AML-193 (cell line): ENCODE measurements at places on chromosomes 6 and 20.

DNA sequence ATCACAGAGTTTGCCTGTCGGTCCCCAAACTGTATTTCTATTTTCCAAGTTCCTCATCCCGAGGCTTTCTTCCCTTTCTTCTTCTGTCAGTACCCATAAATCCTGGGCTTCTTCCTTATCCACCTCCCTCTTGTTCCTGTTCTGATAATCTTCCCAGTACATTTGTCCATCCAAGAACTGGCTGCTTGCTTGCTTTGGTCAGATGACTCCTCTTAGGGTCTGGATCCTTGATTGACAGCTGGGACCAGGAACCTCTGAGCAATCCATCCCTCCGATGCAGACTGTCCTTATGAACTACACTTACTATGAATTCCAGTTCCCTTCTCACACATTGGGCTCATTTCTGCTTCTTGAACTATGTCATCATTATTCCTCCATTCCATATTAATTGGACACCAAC lies 275.3 kb upstream of the CITED2 start:
- no peak for DNase-seq

DNA sequence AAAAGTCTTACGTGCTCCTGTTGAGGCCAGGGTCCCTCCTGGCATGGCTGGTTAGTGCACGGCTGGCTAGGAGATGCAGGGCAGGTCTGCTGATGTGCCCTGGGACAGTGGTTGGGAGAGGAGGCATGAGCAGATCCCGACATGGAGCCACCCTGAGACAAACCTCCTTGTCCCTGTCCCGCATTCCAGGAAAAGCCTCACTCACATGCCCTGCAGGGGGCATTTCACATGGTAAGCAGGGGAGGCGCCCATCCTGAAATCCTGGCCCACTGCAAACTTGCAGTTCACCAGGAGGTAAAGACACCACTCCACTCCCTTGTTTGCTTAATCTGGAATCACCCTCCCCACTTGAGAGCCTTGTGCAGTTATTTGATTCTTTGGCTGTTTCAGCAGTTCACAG lies 116.7 kb upstream of the SLC24A3 start:
- DNase-seq, result no peak

GRCh38 chr6:42032366-42032765 lies 18.0 kb upstream of the TAF8 start:
- no peak for DNase-seq

DNA sequence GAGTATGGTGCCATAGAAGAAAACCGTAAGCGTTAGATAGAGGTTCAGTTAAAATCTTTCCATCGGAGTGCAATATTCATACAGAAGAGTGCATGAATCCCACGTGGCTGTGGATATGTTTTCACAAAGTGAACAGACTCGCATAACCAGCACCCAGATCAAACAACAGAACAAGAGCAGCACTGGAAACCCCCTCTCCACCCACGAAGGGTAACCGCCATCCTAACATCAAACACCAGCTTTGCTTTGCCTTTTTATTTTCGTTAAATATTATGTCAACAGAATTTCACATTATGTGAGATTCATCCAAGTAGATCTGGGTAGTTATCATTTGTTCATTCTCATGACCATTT lies 4.7 kb downstream of the GTSF1L start:
- DNase-seq, result no peak

DNA sequence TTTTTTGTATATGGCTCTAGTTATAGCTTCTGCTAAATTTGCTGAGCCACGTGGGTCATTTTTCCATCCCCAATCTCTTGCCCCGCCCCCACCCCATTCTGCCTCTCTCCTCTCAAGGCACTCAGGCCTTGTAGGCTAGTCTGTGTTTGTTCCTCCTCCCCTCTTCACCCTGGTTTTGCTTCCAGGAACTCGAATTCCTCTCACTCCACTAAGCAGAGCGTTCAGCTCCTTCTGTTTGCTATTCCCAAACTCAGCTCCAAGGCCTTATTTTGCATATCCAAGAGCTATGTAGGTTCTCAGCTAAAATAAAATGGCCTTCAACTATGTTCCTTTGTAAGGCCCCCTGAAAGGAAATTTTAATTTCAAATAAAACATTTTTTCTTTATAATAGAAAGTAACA lies 1293.7 kb downstream of the EPHA7 start:
- no peak for DNase-seq

DNA sequence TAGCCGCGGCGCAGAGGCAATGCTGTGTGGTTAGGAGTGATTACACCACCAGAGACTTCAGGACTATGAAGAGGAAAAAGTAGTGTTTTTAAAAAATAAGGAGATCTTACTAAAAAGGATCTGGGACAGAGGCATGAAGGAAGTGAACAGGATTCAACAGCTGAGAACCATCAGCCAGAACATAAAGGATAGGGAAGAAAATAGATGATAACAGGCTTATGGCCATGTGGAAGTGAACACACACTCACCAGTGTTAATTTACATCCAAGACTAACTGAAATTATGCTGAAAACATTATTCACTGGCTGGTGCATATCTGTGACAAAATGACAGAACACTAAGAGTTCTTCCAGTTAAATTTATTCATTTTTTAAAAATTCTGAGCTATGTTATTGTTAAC lies 47.5 kb upstream of the BCLAF1 start:
- DNase-seq, result no peak

- no peak for DNase-seq
Observed at GRCh38 chr6:29764422-29765196, 41.4 kb downstream of the HLA-F start.

DNA sequence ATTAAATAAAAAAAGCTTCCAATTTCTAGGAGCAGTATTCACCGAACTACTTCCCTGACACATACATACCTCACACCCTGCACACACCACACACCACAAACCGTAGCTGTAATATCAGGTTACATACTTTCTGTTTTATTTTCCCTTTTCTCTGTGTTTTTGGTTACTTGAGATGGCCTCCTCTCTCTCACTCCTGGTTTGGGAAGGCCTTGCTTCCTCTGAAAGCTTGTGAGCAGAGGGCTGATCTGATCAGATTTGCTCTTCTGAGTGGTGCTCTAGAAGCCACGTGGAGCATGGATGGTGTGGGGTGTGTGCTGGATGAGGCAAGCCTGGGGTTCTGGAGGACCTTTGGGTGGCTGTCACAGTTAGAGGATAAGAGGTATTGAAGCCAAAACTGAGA lies 20.9 kb downstream of the UTRN start:
- no peak for DNase-seq

- DNase-seq, result no peak
Observed at GRCh38 chr6:120826253-120826652, 508.0 kb downstream of the TBC1D32 start.

DNA sequence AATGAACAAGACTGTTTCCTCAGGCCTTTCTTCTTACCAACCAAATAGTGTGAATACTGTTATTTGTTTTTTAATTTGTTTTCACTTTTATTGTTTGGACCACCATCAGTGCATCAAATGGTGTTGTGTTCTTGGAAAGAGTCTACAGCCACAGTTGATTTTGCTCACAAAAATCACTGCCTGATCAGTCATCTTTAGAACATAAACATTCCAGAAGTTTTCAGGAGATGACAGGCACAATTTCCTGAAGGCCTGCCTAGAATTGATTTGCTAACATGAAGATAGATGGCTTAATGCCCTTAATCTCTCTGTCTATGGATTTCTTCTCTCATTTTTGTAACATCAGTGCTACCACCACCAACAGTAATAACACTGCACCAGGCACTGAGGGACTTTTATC lies 13.5 kb downstream of the IL22RA2 start:
- DNase-seq, result no peak

- DNase-seq, result no peak
Observed at GRCh38 chr6:112787371-112787770, 440.2 kb downstream of the RFPL4B start.

DNA sequence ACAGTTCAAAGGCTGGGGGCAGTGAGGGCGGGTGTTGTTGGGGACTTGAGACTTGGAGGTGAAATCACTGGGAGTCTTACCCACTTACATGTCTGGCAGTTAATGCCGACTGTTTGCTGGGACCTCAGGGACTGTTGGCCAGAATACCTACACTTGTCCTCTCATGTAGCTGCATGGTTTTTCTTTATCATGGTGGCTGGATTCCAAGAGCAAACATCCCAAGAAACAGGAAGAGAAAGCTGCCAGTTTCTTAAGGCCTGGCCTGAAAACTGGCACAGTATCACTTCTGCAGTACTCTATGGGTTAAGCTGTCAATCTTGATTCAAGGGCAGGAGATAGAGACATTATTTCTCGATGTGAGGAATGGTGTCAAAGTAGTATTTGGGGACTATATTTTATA lies 19.8 kb upstream of the C6orf62 start:
- DNase-seq, result no peak

DNA sequence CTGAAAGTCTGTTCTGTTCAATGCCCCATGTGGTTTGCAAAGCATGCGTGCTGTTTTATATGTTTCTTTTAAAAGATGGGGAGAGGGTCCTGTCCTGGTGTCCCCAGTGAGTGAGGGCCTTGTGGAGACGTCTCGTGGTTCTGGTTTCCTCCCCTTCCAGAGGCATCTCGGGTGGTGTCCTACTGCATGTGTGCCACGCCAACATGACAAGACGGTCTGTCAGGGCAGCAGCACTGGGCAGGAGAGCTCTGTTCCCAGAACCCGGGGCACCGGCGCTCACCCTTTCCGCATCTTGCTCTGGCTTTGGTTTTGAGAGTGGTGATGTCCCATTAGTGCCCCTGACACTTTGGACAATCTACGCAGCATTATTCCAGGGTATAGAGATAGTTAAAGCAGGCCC lies 275.6 kb downstream of the CDH4 start:
- DNase-seq, result no peak

DNA sequence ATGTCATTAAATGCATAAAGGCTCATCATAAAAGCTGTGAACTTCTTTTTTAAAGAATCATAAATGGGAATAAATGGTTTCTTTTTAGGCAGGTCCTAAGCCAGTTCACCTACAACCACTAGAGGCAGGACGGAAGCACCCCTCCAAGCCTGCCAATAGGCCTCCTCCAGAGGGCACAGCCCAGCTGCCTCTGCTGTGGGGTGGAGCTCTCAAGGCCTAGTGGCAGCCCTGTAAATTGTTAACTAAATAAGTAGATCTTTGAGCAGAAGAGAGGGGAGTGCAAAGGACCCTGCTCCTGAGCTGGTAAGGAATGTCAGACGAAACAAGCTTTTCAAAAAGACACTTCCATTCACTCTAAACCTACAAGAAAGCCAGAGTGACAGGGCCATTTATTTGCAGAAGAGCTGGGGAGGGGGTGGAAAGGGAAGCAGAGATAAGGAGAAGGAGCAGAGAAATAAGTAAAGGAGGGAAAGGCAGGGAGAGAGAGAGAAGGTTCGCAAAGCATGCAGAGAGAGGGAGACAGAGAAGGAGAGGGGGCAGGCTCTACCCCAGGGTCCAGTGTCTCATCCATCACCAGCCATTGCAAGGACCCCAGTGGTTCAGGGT lies 18.0 kb upstream of the MAFB start:
- DNase-seq, result no peak

DNA sequence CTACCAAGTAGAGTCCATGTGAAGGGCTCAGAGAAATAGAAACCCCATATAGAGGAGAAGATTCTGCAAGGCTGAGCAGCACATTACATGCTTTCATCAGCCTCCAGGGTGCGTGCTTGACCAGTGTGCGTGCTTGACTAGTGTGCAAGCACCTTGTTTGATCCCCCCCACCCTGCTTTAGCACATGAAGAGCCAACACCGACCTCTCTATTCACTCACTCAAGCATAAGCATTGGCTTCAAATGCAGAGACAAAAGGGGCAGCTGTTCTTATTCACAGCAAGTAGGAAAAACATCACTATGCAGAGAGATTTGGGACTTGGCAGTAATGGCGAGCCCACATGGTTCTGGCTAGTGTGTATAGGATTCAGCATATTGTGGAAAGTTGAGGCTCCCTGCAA lies 278.7 kb upstream of the RNF217 start:
- no peak for DNase-seq

- no peak for DNase-seq
Observed at GRCh38 chr6:100680163-100680562, 201.0 kb downstream of the ASCC3 start.

DNA sequence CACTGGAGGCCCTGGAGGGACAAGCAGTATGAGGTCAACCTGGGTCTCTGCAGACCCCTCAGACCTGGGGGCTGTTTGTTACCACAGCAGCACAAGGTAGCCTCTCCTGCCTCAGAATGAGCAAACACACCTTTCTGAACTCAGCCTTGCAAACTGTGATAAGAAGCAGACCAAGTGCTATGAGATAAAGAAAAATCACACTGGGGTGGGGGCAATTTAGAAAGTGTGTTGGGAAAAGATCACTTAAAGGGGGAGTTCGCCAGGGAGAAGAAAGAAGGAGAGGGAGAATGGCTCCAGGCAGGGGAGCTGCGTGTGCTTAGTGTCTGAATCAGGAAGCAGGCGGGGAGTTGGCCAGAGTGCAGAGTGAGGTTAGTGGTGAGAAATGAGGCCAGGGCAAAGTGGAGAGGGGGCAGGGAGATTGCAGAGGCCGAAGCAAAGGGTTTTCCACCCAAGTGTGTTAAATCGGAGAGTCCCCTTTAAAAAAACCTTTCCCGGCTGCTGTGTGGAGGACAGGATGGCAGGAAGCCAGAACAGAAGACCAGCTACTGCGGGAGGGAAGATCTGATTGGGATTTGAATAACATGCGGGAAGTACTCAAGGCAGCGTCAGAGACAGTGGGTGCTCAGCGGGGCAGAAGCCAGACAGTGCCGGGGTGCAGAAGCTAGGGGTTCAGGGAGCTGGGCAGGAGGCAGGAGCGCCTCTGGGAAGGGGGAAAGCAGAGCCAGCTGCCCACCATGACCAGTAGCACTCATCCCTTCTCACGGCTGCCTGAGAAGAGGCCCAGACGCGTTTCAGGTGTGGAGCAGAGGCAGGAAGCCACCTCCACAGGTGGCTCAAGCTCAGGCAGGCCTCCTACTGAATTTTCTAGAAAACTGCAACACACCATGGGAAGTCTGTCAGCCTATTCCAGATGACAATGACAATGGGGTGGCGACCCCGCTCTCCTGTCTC lies 9.0 kb downstream of the ADA start:
- DNase-seq, result peak; percentile 59

- DNase-seq, result no peak
Observed at GRCh38 chr20:36490191-36490590, 51.1 kb upstream of the MYL9 start.

GRCh38 chr20:52824494-52825216 lies 147.5 kb upstream of the TSHZ2 start:
- DNase-seq, result no peak

DNA sequence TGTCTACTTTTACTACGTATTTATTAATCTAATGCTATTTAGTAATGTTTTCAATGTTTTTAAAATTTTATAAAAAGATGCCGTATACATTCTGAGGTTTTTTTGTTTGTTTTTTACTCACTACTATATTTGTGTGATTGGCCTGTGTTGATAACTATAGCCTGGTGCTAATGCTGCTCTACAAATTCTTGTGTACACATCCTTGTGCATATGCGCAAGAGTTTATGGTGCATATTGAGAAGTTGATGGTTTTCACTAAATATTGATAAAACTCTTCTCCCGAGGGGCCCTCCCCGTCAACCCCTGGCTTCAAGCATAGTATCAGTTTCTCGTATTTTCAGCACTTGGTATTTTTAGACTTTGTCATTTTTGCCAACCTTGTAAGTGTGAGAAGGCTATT lies 59.9 kb downstream of the E2F3 start:
- no peak for DNase-seq
